ENCODE measurements at places on chromosomes 13 and 19.
A peak's percentile ranks its signal among the peaks of the same experiment; 100 is the strongest.

- no peak for DNase-seq
These were observed 2.5 kb downstream of the MAP1S start for GRCh38 chr19:17721821-17722220.

GRCh38 chr13:110677731-110678545, 28.0 kb downstream of the CARS2 start:
- DNase-seq = no peak

GRCh38 chr13:93145199-93145598, 81.4 kb upstream of the GPC6 start:
- no peak for DNase-seq

- DNase-seq = no peak
These were observed 27.1 kb upstream of the IGFL1 start for GRCh38 chr19:46202426-46202825.

GRCh38 chr13:111909971-111910671, 156.8 kb upstream of the SOX1 start:
- no peak for DNase-seq

GRCh38 chr19:48660852-48661710, 11.7 kb downstream of the NTN5 start:
- DNase-seq = peak; percentile 91

DNA sequence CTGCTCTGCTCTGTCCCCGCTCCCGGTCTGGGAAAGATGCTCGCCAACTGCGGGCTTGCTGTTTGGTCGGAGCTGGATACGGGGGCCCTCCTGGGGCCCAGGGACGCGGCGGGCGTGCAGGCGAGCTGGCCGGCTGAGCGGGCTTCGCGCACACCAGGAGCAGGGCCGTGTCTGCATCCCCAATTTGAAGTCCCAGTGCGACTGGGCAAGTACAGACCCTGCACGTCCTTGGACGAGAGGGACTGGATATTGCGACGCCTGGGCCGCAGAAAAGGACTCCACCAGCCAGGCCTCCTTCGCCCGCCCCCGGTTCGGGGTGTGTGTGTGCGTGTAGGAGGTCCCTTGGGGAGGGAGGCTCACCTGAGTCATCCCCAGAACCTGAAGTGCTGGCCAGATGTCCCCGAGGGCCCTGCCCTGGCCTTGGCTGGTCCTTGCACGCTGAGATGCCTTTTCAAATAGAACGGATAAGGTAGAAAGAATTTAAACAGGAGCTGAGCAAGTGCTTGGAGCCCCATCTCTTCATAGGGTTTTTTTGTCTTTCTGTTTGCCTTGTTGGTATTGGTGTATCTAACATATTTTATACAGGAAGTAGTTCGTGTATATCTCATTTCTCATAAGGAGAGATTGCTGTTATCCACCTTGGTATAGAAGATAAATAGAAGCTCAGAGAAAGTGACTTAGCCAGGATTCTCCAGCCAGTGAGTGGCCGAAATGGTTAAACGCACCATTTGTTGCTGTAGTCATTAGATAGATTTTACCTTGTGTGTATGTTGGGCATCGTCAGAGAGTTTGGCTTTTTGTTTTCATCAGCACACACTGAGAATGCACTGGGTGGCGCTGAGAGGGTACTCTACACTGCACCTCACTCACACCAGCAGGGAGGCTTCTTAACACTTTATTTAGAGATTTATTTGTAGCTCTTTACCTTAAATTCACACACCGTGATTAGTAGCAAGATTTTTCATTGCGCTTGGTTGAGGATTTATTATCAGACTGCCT, 1.1 kb downstream of the NAXD start:
- DNase-seq = no peak

- no peak for DNase-seq
These were observed 441.5 kb upstream of the SPRY2 start for GRCh38 chr13:80782441-80782840.

DNA sequence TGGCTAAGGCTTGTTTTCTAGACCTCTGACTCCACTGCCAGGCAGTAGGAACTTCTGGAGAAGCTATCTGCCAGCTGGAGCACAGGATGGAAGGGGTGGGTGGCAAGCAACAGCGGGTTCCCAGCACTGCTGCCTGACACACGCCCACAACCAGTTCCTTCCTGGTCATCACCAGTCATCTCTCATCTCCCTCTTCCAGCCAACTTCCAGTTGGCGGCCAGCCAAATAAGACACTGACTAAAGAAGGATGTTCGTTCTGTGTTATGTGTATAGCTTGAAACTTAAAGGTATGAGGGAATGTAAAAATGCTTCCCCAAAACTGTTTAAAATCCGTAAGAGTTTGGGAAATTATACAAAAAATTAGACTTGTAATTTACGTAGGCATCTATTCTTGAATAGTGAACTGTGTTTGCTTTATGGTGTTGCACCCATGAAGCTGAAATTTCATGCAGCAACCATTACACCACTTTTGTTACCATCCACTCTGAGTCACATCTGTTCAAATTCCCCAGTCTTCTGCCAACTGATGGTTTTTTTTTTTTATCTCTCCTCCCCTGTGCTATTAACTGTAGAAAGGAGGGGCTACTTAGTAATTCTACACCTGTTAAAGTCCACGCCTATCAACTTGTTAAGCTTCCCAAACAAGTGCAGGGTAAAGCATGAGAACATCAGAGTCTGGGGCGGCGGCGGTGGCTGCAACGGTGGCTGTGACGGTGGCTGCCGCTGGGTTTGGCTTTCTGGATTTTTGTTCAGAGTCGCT, 86.2 kb upstream of the FRY start:
- peak; percentile 38 for DNase-seq

- DNase-seq = no peak
These were observed 173.5 kb upstream of the LSM14A start for GRCh38 chr19:33998739-33999345.

GRCh38 chr13:112732679-112733078, 42.8 kb downstream of the ATP11A start:
- no peak for DNase-seq

- DNase-seq = no peak
These were observed 8.6 kb downstream of the NPAS1 start for GRCh38 chr19:47028195-47028601.

DNA sequence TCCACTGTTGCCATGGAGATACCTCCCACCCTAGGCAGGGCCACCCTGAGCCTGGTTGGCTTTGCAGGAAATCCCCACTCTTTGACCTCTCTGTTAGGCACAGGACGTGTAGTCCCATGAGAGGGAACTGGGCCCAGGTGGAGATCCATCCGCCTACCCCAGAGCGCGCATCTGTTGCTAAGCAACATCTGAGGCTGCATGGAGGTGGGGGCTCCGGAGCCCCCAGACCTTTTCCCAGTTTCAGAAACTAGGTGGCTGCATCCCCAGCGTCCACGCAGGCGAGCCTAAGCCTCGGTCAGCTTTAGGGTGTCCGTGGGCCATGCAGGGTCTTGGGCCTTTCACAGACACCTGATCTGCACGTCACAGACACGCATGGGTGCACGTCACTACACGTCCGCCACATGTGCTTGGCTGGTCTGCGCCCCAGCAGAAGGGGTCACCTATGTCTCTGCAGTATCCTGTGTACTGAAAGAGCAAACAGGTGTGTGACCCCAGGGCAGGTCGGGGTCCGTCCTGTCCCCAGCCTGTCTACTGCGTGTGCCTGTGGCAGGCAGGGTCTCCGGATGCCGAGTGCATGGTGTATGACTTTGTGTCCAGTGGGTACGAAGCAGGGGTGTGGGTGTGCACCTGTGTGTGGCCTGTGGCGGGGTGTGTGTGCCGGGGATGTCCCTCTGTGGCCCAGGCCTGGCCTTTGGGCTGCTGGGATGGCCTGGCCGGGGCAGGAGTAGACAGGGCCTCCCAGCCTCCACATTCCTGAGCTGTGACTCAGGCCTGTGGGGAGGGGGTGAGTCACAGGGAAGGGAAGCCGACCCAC, 4.1 kb upstream of the CIRBP start:
- DNase-seq = no peak

DNA sequence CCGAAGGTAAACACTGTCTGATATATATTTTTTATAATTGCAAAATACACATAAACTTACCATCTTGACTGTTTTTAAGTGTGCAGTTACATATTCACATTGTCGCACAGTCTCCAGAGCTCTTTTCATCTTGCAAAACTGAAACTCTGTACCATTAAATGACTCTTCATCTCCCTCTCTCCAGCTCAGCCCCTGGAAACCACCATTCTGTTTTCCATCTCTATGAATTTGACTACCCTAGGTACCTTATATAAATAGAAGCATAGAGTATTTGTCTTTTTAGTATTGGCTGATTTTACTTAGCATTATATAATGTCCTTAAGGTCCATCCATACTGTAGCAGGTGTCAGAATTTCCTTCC, 45.8 kb downstream of the LRCH1 start:
- no peak for DNase-seq

- no peak for DNase-seq
These were observed 776.0 kb downstream of the DACH1 start for GRCh38 chr13:71090990-71091389.

GRCh38 chr13:41706152-41706551, 248.8 kb downstream of the RGCC start:
- no peak for DNase-seq

- no peak for DNase-seq
These were observed 70.2 kb downstream of the KLF5 start for GRCh38 chr13:73129023-73129422.

- DNase-seq = no peak
These were observed 1401.9 kb downstream of the SLITRK1 start for GRCh38 chr13:82480415-82480814.

GRCh38 chr13:81017513-81018152, 676.7 kb upstream of the SPRY2 start:
- peak; percentile 13 for DNase-seq

GRCh38 chr19:6017576-6017975, 39.6 kb upstream of the RANBP3 start:
- DNase-seq = no peak

DNA sequence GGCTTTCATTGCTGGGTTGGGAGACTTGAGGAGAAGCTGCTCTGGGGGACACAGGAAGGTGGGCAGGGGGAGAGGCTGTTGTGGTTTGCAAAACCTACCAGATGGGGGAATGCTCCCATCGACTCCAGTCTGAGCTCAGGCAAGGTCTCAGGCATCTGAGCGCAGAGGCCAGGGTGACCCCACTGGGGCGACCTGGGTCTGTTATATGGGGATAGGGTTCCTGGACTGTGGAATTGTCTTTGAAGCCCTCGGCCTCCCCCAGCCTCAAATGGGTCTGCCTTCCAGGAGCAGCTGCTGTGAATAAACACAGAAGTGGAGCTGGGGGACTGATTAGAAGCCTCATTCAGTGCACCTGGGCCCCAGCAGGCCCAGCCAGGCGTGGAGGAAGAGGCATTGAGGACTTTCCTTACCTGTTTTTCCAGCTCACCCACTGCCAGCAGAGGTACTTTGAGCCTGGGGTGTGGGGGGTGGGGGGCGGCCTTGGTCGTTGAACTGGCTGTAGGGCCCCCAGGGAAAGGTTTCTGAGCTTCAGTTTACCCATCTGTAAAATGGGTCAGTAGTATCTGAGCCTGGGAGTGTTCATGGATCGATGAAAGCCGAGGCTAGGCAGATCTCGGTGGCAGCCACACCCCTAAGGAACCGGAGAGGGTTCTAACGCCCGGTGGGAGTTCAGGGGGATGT, 1.4 kb downstream of the CERS4 start:
- no peak for DNase-seq

DNA sequence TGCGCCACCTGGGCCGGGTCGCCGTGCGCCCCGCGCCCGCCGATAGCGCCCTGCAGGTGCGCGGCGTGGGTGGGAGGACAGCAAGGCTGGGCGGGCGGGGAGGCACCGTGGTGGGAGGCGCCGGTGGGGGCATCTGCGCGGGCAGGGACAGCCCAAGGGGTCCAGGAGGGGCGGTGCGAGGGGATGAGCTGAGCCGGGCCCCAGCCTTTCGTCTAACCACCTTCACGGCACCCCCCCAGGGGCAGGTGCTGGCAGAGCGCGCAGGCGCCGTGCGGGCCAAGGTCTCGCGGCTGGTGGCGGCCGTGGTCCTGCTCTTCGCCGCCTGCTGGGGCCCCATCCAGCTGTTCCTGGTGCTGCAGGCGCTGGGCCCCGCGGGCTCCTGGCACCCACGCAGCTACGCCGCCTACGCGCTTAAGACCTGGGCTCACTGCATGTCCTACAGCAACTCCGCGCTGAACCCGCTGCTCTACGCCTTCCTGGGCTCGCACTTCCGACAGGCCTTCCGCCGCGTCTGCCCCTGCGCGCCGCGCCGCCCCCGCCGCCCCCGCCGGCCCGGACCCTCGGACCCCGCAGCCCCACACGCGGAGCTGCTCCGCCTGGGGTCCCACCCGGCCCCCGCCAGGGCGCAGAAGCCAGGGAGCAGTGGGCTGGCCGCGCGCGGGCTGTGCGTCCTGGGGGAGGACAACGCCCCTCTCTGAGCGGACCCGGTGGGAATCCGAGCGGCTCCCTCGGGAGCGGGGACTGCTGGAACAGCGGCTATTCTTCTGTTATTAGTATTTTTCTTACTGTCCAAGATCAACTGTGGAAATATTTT, 3.1 kb downstream of the KISS1R start:
- DNase-seq = no peak

DNA sequence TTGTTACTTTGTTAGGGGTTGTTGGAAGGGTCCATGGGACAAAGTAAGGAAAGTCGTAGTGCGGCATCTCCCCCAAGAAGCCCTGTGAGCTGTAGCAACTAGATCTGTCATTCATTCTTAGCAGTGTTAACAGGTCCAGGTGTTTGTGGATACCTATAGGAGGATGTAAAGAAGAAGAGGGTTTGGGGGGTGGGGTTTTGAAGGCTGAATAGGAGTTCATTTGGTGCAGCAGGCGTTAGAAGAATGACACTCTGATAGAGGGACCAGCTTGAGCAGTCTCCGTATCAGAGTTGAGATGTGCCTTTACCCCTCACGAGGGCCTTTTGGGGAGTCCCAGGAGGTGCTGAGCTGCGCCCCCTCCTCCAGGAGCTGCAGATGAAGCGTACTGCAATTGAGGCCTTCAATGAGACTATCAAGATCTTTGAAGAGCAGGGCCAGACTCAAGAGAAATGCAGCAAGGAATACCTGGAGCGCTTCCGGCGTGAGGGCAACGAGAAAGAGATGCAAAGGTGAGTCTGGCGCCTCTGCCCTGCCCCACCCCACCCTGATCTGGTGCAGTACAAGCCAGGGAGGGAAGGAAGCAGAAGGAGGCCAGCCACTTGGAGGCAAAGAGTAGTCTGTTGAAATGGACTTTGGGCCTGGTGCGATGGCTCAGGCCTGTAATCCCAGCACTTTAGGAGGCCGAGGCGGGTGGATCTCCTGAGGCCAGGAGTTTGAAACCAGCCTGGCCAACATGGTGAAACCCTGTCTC, 7.6 kb upstream of the IFI30 start:
- DNase-seq = no peak

- DNase-seq = no peak
These were observed 8.8 kb upstream of the CCER2 start for GRCh38 chr19:38920602-38921419.

DNA sequence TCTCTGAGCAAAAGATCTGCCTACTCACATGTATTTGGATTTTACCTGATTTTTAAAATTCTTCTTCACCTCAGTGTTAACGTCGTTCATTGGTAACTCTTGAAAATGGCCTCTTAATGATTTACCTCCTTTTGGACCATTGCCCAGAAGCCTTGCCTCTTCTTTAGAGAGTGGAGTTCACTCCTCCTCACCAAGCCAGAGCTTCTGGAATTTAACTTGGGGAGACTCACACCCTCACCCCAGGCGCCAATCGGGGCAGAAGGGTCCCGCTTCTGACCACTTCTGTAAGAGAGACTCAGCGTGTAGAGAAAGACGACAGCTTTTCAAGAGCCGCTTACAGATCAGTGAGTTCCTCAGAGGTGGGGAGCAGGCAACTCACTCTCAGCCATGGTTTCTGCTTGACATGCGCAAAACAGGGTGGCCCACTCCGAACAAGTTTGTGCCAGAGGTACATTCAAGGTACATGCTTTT, 2.7 kb downstream of the PNMA8C start:
- DNase-seq = no peak
